Subcutaneous adipose tissue (tissue), 4 donors: ENCODE measurements at places on chromosomes 3 and 15. TPM values are rescaled to one million over a fixed set of nuclear protein-coding genes. Genes with fewer than 3 reads are reported as not detected.

The SH3GL3 gene
- total RNA-seq, result not detected

The GOLGA6A gene
- total RNA-seq, result not detected

The TLR9 gene
- total RNA-seq, result not detected

The CDHR4 gene
- not detected for total RNA-seq

The SKIL gene
- 32.4 TPM for total RNA-seq

The CACNA2D3 gene
- 3.6 TPM for total RNA-seq

The CA12 gene
- total RNA-seq, result 5.8 TPM

The LCTL gene
- total RNA-seq, result not detected

The PLA2G4E gene
- total RNA-seq, result not detected

The FAM81A gene
- 2.2 TPM for total RNA-seq

The SERPINI2 gene
- not detected for total RNA-seq

The BDH1 gene
- 15.5 TPM for total RNA-seq

The NEO1 gene
- total RNA-seq, result 13.8 TPM

The CISH gene
- 25.9 TPM for total RNA-seq

The SPTBN5 gene
- 0.82 TPM for total RNA-seq

The WDR49 gene
- total RNA-seq, result 0.85 TPM

The LRRC34 gene
- 7.0 TPM for total RNA-seq

The HES1 gene
- 12.1 TPM for total RNA-seq
